Fibroblast of skin of left biceps (primary cell): ENCODE measurements at places on chromosomes 2 and 18.

GRCh38 chr2:240278661-240279060 is 138.2 kb upstream of the OTOS start:
- no peak for DNase-seq

- no peak for DNase-seq
Measured at GRCh38 chr2:16311521-16312440, 353.9 kb downstream of the CYRIA start.

DNA sequence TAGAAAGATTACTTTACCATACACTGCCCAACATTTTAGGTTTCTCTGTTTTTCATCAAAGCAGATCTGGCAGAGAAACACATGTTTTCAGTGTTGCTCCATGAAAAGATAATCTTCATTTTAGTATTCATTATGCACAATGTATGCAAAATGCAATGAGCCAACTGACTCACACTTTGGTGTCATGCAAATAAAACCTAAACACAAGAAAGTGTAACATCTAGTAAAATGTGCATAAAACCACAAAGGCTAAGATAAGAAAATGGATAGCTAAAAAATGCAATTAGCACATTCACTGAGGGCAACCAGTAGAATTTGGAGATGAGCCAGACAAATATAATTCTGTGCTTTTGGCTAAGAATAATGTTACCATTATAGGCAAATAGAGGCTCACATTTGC is 203.5 kb upstream of the UBE2E3 start:
- DNase-seq, result peak; percentile 69

DNA sequence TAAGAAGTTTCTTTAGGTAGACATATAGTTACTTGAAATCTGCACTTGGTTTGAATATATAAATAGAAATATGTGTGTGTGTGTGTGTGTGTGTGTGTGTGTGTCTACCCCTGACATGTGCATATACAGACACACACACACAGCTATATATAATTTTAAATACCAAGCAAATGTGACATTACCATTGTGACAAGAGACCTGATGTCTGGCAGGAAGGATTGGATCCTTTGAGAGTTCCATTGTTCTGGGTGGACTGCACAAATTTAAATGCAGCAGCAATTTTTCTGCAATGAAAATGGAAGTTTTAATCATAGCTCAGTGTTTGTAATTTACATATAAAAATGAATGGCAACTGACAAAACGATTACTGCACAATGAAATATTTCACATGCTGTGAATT is 87.8 kb upstream of the CCDC195 start:
- DNase-seq, result no peak

GRCh38 chr18:55830544-55830943 is 242.6 kb upstream of the TCF4 start:
- DNase-seq, result no peak

DNA sequence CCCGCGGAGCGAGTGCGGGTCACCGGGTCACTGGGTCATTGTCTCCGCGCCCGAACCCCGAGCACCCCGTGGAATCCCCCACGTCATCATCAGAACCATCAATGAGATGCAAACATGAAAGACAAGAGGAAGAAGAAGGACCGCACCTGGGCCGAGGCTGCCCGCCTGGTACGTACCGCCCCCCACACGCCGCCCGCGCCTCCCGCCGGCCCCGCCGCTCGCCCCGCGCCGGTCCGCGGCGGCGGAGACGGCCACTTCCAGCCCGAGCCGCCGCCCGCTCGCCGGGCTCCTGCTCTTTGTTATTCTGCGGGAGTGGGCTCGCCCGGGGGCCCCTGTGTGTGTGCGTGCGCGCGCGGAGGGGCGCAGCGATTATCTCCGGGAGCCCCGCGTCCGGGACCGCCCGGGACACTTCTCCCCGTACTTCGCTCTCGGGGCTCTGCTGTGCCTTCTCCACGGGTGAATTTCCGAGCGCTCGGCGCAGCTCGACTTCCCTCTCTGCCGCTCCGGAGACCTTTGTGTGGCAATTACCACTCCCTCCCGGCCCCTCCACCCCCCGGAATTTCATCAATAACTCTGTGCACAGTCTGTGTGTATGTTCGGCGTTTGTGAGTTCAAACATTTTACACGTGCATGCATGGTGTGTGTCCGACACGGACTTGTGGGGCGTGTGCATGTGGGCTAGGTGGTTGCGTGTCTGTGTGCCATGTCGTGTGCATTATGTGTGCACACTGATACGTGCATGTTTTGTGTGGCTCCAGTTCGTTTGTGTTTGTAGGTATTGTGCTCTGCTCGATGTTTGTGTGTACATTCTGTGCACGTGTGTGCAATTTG is 714 bp downstream of the ASXL3 start:
- no peak for DNase-seq

DNA sequence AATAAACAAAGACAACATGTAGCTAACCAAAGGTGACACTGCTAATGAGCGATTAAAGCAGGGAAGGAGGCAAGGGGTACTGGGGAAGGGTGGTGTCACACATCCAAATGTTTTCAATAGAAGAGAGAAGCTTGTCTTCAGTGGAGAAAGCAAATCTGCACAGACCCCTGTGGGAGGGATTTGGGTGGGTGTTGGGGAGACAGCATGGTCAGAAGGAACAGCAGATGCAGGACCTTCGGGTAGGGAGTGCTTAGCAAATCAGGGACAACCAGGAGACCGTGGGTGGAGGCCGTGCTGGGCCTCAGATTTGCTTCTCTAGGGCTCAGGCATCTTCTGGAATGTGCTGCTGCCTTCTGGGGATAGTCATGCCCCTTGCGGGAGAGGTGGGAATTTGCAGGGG is 185.3 kb upstream of the RAB6C start:
- no peak for DNase-seq

GRCh38 chr2:221741496-221742211 is 169.6 kb upstream of the EPHA4 start:
- DNase-seq, result no peak

DNA sequence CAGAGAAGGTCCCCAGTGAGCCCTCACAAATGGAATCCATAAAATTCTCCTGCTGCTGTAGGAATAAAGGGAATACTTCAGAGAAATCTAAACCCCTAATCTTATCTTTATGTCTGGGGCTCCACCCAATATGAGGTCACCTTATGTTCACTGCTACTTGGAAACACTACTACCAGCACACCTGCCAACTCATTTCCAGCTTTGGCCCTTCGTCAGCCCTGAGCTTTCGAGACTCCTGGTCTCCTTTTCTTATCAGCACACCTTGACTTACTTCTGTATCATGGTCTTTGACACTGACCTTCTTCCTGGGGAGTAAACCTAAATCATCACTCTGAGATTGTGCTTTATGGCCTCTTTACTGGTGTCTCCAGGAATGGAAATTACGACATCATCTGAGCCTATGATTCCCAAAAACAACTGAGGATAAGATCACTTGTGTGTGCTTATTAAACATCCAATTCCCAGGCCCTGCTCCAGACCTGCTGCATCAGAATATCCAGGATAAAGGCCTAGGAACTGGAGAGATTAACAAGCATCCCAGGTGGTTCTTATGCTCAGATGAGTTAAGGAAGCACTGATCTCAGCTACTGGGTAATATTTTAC is 22.2 kb upstream of the ASNSD1 start:
- DNase-seq, result no peak

- DNase-seq, result no peak
Measured at GRCh38 chr2:98463988-98464771, 19.5 kb downstream of the INPP4A start.

DNA sequence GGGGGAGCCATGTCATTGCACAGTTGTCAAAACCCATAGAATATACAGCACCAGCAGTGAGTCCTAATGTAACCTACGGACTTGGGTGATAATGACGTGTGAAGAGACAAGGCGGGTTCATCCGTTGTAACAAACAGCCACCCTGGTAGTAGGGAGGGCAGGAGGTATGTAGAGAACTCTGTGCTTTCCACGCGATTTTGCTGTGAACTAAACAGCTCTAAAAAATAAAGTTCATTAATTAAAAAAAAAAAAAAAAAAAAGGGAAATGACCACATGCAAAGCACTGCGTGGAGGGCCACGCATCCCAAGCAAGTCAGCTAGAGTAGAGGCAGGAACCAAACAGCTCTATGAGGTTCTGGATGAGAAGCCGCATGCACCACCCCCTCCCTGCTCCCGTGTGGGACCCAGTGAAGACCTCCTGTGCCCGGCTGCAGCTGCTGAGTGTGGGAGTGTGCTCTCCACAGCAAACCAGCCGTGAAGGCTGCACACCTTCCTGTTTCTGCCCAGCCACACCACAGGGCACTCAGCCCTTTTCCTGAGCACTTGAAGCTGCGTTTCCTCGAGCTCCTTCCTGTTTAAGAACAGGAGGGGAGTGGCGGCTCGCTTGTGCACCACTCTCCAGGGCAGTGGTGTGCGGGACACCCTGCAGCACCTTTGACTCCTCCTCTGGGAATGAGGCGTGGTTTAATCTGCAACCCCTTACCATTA is 65.6 kb downstream of the ODC1 start:
- no peak for DNase-seq

DNA sequence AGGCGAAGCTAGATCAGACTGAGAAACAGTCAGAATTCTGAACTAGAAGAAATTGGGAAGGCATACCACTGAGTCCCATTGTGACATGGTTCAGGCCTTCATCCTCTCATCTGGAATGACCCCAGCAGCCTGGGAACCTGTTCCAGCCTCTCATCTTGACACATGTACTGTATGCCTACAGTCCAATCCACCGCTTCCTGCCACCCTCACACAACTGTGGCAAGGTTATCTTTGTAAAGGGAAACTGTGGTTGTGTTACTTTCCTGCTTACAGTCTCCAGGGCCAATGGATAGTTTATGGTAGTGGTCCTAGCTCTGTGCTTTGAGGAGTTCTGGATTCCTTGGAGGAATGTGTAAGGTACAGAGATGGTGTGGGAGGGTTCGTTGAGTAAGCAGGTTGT is 296.9 kb upstream of the TRIB2 start:
- DNase-seq, result no peak

DNA sequence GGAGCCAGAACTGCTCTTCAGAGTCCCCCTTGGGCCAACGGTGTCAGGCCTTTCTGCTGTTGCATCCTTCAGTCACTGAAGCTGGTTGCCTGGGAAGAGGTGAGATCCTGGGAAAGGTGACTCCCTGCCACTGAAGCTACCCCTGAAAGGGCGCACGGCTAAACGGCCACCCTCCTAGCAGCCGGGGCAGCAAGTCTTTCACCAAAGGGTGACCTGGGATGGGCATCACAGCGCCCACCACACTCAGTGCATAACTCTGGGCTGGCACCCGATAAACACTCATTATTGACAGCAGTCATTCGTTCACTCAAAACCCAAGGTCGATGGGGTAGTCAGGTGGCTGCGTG is 26.5 kb upstream of the FOSL2 start:
- no peak for DNase-seq

- no peak for DNase-seq
Measured at GRCh38 chr18:60506682-60507081, 134.1 kb upstream of the MC4R start.

- peak; percentile 92 for DNase-seq
Measured at GRCh38 chr2:236535024-236535423, 34.6 kb upstream of the ACKR3 start.

GRCh38 chr2:10454505-10454904 is 6.4 kb upstream of the ODC1 start:
- no peak for DNase-seq

GRCh38 chr2:67234440-67234839 is 162.7 kb upstream of the ETAA1 start:
- peak; percentile 12 for DNase-seq

GRCh38 chr2:118055512-118056164 is 32.6 kb upstream of the INSIG2 start:
- no peak for DNase-seq

DNA sequence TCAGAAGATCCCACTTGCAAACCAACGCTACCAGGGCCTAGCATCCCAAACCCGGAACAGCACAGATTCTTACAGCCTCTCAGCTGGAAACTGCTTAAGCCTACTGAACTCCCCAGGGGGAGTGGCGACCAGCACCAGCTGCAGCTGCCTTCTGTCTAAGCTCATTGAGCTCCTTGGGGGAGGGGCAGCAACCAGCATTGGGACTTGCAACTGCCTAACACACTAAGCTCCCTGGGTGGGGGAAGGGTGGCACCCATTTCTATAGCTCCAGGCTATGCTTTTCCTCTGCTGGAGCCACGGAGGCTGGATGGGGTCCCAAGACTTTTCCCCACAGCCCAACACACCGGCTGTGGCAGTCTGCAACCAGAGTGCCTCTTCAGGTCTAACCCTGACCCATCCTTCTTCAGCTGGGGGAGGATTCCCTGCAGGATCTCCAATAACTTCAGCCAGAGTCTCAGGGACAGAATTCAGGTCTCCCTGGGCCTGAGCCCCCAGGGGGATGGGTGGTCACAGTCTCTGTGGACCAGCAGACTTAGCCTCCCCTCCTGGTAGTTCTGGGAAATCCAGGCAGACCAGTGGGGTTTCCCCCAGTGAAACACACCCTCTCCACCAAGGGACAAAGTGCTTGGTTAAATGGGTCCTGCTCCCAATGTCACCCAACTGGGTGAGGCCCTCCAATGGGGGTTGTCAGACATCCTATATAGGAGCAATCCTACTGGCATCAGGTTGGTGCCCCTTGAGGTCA is 45.9 kb upstream of the ITGA4 start:
- DNase-seq, result no peak

DNA sequence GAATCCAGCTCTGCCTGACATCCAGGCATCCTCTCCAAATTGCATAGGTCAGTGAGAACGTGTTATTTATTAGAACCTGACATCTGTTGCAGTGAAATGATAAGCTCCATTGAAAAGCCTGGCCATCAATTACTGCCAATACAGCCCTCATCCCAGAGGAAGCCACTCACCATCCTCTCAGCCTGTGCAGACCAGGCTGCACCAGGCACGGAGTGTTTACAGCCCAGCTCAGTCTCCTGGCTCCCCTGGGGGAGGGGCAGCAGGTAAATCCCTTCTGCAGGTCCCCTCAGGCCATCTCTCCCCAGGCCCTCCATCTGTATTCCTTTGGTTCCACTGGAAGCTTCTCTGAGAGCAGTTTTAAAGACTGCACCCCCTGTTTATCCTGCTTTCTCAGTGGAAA is 82.6 kb upstream of the FOSL2 start:
- no peak for DNase-seq

- DNase-seq, result no peak
Measured at GRCh38 chr2:2769481-2770431, 438.7 kb upstream of the MYT1L start.

DNA sequence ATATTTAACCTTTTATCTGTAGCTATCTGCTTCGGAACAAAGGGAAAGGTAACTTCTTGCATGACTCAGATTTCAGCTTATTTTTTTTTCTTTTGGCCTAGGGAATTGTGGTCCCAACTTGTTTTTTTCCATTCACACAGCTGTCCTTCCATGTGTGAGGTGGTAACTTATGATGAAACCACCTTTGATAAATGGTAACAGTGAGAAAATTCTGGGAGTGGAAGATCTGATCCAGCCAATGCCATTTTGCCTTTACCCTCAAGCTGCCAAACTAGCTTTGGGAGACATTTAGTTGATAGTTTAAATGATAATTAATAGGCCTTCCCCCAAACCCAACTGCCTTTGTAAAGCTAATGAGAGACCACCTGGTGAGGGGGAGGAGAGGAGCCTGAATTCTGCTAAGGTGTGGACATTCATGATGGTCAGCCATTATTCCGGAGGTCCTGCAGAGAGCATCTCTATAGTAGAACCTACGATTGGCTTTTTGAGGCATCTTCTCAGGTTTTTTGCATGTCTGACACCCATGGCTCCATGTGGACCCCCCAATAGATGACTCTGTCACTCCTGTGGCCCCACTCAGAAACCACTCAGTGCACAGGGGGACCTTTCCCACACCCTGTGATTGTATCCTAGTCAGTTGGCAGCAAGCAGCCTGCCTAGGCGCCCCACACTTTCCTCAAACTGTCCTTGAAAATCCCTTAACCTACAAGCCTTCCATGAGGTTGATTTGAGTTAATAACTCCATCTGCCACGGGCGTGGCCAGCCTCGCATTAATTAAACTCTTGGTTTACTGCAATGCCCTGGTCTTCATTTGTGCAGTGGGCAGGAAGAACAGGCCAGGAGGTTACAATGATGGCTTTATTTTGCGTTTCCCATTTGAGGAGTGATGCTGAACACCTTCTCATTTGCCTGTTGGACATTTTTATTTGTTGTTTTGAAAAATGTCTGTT is 263.5 kb upstream of the PXDN start:
- DNase-seq, result no peak
